SK-N-DZ (cell line): ENCODE measurements at places on chromosomes 6 and 20.

- DNase-seq: no peak
These were observed 61.4 kb upstream of the KIF25 start for GRCh38 chr6:167936051-167936450.

- no peak for DNase-seq
These were observed 735.6 kb downstream of the RFPL4B start for GRCh38 chr6:113082745-113083144.

DNA sequence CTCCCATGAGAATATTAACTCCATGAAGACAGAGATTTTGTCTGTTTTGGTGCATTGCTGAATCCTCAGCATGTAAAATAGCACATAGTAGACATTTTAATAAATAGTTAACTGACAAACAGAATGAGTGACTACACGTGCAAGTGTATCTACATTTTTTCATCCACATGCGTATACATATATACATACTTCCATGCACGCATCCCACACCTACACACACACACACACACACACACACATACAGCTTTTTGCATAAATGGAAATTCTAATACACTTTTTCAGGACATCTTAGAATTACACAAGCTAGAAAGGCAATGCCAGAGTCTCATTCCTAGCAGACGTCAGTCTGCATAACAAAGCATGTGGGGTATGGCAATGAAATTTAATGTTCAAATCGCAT is 139.7 kb upstream of the LRFN2 start:
- no peak for DNase-seq

DNA sequence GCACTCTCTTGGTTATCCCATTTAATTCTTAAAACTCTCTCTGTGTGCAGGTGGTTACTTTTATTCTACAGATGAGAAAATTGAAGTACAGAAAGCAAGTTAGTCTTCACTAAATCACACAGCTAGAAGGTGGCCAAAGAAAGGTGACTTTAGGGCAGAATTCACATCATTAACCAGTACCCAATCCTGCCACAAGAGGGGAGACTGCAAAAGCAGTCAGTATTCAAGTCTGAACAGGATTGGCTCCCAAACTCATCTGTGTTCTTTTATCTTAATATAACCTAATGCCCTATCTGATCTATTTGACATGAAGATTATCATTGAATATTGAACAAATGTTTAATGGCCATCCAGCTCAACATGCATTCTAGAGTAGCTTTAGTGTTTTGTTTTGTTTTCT is 225.3 kb upstream of the FAM83B start:
- peak; percentile 4 for DNase-seq

DNA sequence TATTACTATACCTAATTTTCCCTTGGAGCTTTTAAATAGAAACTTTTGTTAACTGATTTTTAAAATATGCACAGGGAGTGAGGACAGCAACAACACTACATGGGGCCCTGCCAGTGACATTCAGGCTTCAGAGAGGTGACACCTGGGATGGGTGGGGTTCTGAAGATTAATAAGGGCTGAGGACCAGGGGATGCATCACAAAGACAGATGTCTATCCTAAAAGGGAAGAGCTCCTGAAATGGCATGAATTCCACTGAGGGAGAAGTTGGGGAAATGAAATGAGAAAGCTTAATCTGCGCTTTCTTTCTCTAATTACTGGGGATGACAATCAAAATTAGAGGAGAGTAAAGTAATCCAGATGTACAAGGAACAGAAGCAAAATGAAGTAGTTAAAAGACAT is 162.8 kb downstream of the BTBD9 start:
- DNase-seq: no peak

GRCh38 chr6:2179950-2180349 is 65.5 kb downstream of the GMDS start:
- DNase-seq: no peak

DNA sequence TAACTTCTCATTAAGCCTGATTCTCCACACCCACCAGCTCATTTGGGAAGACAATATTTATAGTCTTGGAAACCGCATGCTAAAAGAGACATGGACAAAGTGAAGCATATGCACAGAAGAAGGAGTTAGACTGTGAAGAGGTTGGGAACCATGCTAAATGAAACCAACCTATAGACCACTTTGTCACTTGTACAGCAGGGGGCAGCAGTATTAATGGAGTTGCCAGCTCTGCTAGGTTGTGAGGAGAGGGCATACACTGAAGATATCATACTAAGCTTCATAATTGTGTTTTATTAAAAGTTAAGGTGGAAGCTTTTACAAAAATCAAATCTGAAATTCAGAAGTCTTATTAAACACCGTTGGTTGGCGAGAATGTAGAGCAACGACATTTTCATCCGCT is 38.3 kb upstream of the HMGCLL1 start:
- DNase-seq: peak; percentile 43
